Hepatocyte (in vitro differentiated cells): ENCODE measurements at places on chromosomes 13 and 19.

DNA sequence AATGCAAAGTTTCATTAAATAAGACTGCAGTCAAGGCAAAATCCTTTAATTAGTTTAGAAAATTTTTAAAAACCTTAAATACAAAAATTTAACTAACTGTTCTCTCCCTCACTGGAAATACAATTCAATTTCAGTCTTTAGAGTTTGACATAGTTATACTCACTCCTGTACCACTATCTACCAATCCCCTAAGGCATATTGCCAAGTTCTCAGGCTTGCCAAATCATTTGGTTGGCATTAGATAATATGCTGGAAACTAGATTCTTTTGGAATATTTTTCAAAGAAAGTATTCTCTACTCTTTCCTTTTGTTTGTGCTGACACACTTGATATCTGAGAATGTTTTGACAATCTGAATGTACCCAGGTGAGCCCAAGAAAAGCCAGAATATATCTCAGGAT lies 77.2 kb downstream of the TSC22D1 start:
- DNase-seq, result no peak

- DNase-seq, result peak; percentile 51
Measured at GRCh38 chr13:111210544-111211469, 95.7 kb downstream of the ARHGEF7 start.

DNA sequence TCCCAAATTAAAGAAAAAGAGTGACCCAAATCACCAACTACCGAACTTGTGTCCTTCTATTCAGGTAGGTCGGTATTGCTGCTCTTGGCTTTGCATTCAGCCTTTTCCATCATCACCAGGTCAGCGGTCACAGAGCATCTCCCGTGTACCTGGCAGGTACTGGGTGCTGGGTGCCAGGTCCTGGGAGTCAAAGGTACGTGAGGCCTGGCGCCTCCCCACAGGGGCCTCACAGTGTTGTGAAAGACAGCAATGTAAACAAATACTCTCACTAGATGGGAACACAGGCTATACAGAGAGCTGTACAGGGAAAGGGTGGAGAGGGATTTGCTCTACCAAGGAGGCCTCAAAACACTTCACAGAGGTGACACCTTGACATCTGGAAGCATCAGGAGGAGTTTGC lies 86.7 kb downstream of the ZIC5 start:
- no peak for DNase-seq

GRCh38 chr13:108037348-108037747 lies 178.0 kb downstream of the LIG4 start:
- DNase-seq, result no peak

GRCh38 chr13:97884707-97885468 lies 68.6 kb upstream of the IPO5 start:
- DNase-seq, result no peak

DNA sequence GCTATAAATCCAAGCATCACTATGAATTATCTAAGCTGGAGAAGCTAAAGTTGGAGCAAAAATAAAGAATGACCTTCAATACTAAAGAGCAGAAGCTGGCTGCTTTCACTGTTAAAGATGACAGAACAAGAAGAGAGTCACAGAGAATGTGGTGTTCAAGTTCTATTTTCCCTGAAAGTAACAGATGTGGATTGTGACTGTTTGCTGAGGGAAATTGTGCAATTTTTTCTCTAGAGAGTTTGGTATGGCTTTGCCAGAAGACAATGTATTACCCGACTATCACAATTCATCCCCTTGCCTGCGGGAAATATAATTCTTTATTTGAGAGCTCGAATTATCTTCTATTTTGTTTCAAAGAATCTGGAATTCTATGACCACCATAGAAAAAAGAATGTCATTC lies 83.1 kb downstream of the TNFSF13B start:
- no peak for DNase-seq

GRCh38 chr19:2547721-2548120 lies 71.8 kb downstream of the GADD45B start:
- no peak for DNase-seq

DNA sequence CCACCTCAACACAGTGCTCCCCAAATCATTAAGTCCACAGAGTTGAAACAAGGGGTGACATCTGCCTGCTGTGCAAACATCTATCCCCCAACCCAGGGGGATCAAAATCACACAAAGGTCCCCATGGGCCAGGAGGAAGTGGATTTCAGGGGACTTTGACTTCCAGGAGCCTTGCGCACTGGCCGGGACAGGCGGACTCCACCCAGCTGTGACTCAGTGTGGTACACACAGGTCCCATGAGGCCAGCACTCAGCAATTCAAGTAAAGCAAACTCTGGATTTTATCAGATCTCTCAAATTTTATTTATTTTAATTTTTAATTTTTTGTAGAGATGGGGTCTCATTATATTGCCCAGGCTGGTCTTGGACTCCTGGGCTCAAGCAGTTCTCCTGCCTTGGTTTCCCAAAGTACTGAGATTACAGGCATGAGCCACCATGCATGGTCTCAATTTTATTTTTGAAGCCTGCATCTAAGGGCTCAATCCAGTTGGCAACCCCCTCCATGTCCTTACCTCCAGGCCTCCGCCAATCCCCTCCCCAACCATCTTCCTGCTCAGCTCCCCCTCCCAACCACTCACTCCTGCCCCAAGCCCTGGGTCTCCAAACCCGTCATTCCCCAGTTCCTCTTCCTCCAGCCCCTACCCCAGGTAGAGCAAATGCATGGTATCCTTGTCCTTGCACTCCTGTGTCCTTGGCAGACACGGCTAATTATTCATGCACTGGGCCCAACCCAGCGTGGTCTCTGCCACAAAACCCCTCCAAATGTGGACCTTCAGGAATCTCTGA lies 18.2 kb downstream of the ARHGAP33 start:
- peak; percentile 57 for DNase-seq

DNA sequence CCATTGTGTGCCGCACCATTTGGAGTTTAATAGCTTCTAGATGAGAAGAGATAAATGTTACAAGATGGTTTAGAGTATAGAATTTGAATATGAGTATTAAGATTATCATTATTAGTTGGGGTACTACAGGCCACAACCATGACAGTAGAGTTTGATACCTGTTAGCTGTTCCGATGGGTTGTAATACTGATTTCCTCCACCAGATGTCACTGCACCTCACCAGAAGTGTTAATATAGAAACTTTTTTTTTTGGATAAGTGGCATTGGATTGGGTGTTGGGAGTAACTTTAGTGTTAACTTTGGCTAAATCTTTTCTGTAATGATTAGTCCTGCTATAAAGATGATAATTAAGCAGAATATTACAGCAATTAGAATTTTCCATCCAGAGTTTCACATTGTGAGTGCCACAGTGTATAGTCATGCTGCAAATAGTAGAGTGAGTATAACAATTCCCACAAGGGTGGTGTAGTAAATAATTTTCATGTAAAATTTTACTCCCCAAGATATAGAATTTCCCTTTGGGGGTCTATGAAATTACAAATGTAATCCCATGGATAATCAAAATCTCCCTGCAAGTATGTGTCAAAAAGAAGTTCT lies 56.3 kb downstream of the PSG3 start:
- DNase-seq, result no peak

GRCh38 chr13:74715718-74716117 lies 581.5 kb upstream of the KLF12 start:
- DNase-seq, result no peak

- DNase-seq, result no peak
Measured at GRCh38 chr13:20159646-20160305, 1.1 kb downstream of the GJA3 start.

DNA sequence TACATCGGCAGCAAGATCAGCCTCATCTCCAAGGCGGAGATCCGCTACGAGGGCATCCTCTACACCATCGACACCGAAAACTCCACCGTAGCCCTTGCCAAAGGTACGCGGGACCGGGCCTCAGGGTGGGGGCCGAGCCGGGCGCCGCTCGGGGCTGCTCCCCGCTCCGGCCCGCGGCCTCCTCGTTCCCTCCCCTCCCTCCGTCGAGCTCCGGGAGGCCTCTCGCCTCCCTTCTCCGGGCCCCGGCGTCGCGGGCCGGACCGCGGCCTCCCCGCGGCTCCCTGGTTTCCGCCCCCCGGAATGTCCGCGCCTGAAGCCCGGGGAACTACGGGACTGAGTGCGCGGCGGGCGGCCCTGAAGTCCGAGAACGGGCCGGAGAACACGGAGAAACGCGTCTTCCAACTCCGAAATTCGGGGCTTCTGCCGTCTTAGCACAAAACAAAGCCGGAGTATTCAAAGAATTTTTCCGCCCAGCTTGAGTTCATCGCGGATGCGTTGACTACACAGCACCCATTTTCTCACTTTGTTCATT lies 423 bp downstream of the LSM14A start:
- DNase-seq, result peak; percentile 50

GRCh38 chr19:3698974-3699740 lies 1.1 kb downstream of the PIP5K1C start:
- DNase-seq, result peak; percentile 48

DNA sequence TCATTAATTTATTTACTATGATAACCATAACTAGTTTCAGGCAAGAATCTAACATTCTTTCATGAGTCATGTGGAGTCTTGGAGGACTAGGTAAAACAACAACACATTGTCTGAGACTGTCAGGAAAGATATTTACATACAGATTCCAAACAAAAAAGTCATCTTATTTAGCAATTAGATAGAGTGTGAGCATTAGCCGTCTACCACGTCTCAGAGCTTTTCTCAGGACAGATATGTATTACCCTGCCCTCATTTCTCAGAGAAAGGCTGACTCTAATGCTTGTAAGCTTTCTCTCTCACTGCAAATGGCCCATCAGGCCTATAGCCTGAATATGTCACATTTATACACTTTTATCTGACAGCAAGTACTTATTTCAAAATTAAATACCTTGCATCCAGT lies 312.1 kb upstream of the PCDH20 start:
- no peak for DNase-seq

GRCh38 chr13:71242201-71242600 lies 624.8 kb downstream of the DACH1 start:
- DNase-seq, result no peak

GRCh38 chr13:101535192-101535746 lies 82.8 kb downstream of the ITGBL1 start:
- no peak for DNase-seq

GRCh38 chr13:114015111-114015968 lies 41.5 kb upstream of the C13orf46 start:
- no peak for DNase-seq

GRCh38 chr13:99363949-99364348 lies 56.8 kb upstream of the GPR183 start:
- no peak for DNase-seq

- DNase-seq, result no peak
Measured at GRCh38 chr13:44089452-44089851, 209.7 kb downstream of the LACC1 start.
